ENCODE measurements at places on chromosomes 12 and 14. TPM values are rescaled to one million over a fixed set of nuclear protein-coding genes. Genes with fewer than 3 reads are reported as not detected.

The KRT82 gene
- total RNA-seq: not detected

The FGF23 gene
- not detected for total RNA-seq

The ADGRD1 gene
- not detected for total RNA-seq

The RPS6KL1 gene
- 2.9 TPM for total RNA-seq

The NGB gene
- total RNA-seq: not detected

The KRT6C gene
- total RNA-seq: not detected

Data from CD4-positive, alpha-beta memory T cell (primary cell).